ENCODE measurements at places on chromosomes 16 and 17.

- DNase-seq, result no peak
These were observed 4.5 kb downstream of the CFAP119 start for GRCh38 chr16:30757316-30757715.

DNA sequence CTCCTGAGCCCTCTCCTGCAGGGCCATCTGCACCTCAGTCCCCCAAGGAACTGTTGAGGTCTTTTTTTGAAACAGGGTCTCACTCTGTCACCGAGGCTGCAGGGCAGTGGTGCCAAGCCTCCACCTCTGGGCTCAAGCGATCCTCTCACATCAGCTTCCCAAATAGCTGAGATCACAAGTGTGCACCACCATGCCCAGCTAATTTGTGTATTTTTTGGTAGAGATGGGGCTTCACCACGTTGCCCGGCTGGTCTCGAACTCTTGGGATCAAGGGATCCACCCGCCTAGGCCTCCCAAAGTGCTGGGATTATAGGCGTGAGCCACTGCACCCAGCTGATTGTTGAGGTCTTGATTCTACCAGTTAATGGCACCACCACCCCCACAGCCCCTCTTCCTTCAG is 27.9 kb upstream of the ENDOV start:
- DNase-seq, result no peak

- no peak for DNase-seq
These were observed 14.4 kb downstream of the SEC14L1 start for GRCh38 chr17:77155125-77155524.

DNA sequence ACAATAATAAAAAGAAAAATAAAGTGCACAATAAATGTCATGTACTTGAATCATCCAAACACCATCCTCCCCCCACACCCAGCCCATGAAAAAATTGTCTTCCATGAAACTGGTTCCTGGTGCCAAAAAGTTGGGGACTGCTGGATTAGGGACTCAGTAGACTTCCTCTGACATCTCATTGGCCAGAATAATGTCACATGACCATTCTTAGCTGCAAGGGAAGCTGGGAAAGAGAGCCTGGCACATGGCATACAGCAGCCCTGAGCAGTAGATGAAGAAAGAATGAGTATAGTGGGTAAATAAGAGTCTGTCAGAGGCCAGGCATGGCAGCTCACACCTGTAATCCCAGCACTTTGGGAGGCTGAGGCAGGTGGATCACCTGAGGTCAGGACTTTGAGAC is 12.5 kb downstream of the ITPRIPL2 start:
- DNase-seq, result no peak

DNA sequence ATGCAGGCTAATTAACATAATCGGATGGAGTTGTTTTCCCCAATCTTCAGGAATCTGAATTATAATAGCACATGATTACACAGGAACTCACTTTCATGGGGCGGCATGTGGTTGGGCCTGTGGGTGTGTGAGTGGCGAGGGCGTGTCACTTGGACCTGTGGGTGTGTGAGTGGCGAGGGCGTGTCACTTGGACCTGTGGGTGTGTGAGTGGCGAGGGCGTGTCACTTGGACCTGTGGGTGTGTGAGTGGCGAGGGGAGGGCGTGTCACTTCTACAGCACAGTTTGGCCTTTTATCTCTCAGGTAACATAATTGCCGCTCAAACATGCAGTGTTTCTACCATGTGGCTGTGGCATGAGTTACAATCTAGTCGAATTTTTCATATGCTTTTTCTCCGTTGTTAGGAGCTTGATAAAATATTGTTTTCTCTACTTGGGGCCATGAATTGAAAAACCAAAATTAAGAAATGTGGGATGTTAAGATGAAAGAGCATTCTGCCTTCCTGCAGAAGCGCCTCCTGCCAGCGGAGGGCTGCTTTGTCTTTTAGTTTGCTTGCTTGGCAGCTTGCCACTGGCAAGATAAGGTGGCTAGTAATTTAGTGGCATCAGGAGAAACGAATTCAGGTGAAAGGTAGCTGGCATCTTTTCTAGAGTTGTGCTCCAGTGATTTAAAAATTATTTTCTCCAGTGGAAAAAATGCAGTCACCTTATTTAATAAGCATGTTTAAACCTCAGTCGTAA is 36.2 kb downstream of the USP10 start:
- DNase-seq, result peak; percentile 74

- no peak for DNase-seq
These were observed 608.5 kb downstream of the KCNJ18 start for GRCh38 chr17:22300731-22301352.

DNA sequence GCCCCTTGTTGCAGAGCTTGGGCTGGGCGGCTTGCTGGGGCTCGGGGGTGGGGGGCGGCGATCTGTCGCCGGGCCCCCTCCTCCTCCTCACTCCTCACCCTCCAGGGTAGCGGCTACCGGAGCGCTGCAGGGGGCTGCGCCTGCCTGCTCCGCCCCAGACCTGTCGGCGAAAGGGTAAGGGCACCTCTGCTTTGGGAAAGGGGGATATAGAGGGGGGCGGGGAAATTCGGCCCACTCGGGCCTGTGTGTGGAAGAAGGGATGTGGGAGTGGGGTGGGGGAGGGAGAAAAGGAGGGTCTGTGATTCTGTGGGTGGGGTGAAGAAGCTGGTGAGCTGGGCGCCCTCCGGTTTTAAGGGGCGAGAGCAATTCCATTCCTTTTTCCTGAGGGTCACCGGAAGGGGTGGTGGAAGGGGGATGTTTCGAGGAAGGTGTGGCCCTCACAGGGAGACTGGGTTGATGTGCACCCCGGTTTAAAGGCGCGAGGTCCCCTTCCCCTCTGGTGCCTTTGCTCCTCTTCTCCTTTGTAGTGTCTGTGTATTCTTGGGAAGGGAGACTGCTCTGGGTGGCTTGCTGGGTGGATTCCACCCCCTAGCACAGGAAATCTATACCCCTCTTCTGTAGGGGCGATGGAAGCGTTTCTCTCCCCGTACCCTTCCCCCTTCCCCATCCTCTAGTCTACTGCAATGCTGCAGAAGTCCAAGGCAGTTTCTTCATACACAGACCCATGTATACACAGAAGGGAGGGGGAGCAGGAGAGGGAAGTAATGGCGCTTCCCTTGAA is 878 bp downstream of the TAOK1 start:
- no peak for DNase-seq

DNA sequence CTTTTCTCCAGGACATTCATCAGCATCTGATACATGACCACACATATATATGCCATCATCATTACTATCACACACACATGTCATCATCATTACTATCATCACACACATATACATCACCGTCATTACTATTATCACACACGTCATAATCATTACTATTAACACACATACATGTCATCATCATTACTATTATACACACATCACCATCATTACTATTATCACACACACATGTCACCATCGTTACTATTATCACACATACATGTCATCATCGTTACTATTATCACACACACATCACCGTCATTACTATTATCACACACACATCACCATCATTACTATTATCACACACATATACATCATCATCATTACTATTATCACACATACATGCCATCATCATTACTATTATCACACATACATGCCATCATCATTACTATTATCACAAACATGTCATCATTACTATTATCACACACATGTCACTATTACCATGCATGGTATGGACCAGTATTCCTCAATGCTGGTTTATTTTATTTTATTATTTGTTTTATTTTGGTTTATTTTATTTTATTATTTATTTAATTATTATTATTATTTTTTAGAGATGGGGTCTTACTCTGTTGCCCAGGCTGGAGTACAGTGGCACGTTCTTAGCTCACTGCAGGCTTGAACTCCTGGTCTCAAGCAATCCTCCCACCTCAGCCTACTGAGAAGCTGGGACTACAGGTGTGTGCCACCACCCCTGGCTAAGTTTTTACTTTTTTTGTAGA is 46.3 kb upstream of the CNEP1R1 start:
- no peak for DNase-seq

DNA sequence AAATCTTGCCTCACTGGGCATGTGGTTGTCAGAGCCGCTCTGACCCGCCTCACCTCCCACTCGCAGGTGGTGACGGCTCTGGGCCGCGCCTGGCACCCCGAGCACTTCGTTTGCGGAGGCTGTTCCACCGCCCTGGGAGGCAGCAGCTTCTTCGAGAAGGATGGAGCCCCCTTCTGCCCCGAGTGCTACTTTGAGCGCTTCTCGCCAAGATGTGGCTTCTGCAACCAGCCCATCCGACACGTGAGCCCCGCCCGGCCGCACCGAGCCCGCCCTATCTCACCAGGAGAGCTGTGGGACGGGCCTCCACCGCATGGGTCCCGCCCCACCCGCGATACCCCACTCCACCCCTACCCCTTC is 4.0 kb downstream of the TGFB1I1 start:
- DNase-seq, result no peak

DNA sequence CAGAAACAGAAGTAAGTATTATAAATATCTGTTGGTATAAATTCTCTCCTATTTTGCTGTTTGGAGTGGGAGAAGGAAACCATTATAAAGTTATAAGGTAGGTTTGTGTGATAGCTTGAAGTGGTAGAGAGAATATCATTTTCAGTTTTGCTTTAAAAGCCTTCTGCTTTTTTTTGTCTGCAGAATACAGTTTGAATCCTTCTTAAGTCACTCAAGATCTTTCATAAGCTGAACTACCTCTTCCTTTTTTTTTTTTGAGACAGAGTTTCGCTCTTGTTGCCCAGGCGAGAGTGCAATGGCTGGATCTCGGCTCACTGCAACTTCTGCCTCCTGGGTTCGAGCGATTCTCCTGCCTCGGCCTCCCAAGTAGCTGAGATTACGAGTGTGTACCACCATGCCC is 9.0 kb downstream of the ATAD5 start:
- DNase-seq, result no peak

DNA sequence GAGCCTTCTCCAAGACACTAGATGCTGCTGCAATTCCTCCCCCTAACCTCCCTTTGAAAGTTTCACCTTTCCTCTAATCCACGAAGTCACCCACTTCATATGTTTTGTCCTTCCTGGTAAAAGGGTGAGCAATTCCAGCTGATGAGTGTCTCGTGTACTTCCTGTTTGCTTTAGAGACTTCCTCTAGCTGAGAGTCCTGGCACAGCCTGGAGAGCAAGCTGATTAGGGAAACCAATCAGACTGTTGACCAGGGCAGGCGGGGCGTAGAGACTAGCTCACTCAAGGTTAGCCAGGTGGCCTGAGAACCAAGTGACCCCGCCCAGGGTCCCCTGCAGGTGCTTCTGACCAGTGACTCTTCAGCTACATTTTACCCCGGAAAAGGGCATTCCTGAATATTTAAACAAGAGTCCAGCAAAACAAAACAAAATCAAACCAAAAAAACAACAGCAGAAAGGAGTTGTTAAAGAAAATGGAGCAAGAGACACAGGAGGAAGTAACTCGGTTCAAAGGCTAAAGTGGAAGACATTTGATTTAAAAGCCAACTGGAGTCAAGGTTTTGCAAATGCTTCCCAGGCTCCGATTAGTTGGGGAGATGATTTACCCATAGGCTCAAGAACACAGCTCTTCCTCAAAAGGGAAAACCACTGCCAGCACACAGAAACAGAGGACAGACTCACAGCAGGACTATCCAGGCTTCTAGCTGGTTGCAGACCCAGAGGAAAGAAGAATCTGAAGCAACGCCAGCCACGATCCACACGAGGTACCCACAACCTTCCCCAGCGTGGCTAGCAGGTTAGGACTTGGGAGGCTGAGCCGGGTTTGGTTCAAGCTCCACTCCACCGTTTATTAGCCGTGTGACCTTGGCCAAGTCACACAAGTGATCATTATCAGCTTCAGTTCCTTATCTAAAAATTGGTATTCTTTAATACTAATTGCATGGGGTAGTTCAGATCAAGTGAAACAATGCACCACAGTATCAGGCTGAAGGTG is 13.4 kb downstream of the HSPB9 start:
- peak; percentile 24 for DNase-seq

DNA sequence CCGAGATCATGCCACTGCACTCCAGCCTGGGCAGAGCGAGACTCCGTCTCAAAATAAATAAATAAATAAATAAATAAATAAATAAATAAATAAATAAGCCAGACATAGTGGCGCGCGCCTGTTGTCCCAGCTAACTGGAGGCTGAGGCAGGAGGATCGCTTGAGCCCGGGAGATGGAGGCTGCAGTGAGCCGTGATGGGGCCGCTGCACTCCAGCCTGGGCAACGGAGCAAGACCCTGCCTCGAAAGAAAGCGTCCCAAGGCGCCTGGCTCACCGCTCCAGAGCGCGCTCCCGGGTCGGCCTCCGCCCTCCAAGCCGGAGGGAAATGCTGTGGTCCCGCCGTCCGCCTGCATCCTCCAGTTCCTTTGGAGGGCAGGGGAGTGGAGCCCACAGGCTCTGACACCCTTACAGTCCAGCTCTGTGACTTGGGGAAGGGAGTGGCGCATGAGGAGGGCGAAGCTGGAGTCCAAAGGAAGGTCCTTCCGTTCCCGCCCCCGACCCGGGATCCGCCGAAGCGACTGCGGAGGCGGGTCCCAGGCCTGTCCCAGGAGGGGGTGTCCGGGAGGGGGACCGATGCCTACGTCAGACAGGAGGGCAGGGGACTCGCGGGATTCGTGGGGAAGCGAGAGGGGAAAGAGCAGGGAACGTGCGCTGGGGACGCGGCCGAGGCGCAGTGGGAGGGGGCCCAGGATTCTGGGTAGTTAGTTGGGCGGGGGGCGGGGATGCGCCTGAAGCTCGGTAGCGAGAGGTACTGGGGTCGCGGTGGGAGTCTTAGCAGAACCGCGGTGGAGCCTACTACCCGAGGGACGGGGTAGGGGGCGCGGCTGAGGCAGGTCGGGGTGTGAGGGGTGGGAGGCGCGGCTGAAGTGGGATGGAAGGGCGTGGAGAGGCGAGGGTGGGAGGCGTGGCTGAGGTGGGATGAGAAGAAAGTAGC is 8.4 kb upstream of the TRPV2 start:
- no peak for DNase-seq

- DNase-seq, result peak; percentile 34
These were observed 38.4 kb upstream of the ARL4D start for GRCh38 chr17:43360376-43360738.

- DNase-seq, result no peak
These were observed 646 bp downstream of the RABEP1 start for GRCh38 chr17:5282642-5283217.
